ENCODE measurements at places on chromosomes 1 and 21.

GRCh38 chr1:185420588-185421081 lies 103.6 kb upstream of the IVNS1ABP start:
- no peak for DNase-seq

DNA sequence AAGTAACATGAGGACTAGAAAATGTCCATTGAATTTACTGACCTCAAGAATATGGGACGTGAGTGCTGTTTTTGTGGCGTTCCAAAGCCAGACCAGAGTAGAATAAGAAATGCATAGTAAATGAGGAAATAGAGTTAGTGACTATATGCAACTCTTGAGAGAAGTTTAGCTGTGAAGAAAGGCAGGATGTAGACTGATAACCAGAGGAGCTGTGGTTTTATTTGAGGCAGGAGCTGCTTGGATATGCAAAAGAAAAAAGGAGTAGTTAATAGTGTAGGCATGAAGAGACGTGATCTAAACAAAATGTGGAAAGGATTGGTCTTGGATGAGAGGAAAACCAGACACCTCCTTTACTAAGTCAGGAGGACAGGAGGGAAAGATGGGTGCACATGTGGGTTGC lies 28.2 kb downstream of the DNAH14 start:
- DNase-seq: no peak

GRCh38 chr1:151519667-151520066 lies 8.5 kb downstream of the CGN start:
- DNase-seq: no peak

DNA sequence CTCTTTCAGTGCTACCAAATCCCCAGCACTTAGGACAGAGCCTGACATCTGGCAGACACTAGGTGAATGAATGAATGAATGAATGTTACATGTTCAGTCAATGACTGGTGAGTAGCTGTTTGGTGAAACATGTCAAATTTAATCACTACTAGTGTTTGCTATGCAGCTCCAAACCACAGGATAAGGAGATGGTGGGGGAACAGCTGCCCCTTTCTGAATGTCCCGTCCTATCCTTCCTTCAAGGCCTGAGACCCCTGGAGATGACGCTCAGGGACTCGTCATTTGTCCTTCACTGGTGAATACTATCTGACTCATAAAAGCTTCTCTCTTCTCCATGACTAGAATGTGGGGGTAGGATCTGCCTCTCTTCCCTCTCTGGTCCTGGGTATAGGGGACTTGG lies 175.4 kb downstream of the HIVEP3 start:
- DNase-seq: no peak

DNA sequence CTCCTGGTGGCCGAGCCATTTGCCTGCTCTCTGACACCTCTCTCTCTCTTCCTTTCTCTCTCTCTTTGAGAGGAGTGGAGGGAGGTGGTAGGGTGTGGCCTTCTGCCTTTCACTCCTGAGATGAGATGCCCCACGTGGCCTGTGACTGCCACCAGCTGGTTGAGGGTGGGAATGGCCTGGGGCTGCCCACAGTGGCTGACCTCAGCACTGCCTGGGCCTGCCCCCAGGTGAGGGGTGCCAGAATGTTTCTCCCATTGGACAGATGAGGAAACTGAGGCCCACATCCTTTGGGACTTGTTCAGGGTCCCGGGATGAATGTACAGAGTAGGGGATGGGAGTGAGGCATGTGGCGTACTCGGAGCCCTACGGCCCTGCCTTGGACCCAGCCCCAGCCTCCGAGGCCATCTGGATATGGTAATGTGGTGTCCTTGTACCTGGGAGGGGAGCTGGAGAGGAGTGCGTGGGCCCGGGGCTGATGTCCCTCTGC lies 12.7 kb upstream of the C1orf167 start:
- peak; percentile 59 for DNase-seq

GRCh38 chr1:218817691-218818465 lies 355.8 kb upstream of the LYPLAL1 start:
- DNase-seq: no peak

DNA sequence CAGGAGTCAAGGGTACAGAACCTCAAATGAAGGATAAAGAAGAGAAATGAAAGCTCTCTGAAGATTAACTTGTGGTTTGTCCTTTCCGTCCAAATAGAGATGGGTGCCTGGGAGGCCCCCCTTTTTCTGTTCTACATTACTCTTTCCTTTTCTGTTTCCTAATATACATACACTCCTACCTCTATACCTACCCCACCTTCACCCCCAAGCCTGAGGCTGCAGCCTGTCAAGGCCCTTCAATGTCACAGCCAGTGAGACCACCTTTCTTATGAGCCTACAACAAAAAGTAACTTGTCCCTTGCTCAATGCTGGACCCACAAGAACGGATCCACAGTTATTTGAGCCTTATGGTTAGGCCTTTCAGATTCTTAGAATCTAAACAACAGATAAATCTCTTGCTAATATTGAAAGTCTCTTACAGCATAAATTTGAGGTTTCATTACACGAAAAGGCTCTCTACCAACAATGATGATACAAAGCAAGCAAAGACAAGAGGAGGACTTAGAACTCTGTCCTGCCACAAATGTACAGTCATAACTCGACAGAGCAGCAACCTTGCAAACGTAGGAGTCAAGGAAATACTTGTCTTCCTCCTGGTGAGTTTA lies 4.1 kb upstream of the TRAF3IP3 start:
- no peak for DNase-seq

DNA sequence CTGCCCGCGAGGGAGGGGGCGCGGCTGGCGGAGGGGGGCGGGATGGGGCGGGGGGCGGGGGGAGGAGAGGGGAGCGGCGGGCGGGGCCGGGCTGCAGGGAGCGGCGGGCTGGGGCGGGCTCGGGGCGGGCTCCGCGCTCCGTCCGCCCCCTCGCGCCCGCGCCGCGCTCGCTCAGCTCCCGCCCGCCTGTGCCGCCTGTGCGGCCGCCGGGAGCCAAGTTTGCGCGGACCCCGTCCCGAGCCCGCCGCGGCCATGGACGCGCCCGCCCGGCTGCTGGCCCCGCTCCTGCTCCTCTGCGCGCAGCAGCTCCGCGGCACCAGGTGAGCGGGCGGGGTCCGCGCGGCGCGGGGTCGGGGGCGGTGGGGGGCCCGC lies at the start of gene GABRD:
Gene GABRD (plus strand): TSS at position 174 of the 372 bp plus-strand sequence. CDS start 79 bp downstream, at position 253.
- DNase-seq: no peak

DNA sequence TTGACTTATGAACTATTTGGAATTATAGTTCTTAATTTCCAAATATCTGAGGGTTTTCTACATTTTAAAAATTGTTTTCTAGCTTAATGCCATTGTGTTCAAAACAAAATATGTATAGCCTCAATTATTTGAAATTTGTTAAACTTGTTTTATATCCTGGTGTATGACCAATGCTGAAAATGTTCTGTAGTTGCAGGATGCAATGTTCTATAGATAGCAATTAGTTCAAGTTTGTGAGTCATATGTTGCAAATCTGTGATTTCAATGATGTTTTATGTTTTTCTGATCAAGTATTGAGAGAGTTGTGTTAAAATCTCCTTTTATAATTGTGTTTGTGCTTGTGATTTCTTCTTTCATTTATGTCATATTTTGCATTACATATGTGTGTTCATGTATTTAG lies 517.5 kb downstream of the ADGRL2 start:
- DNase-seq: no peak
